Foreskin fibroblast (primary cell): ENCODE measurements at places on chromosomes 5 and 9.
A peak's percentile ranks its signal among the peaks of the same experiment; 100 is the strongest.

DNA sequence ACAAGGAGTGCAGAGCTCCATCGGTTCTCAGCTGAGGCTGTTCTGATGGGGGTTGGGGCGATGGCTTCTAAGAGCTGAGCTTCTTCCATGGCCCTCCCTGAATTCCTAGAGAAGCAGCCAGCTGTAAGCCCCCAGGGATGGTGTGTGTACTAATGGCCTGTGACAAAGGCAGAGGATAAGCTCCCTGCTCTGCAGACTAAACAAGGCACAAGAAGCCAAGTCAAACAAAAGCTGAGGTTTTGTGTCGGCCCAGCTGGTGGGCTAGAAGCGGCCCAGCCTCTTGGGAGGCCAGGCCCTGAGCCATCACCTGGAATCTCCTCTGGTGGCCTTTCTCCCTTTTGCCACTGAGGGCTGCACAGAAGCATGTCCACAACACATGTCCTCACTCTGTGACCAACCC is 75.0 kb upstream of the XPA start:
- no peak for DNase-seq

GRCh38 chr5:126449751-126450271 is 26.6 kb downstream of the GRAMD2B start:
- DNase-seq, result peak; percentile 71

GRCh38 chr9:94210616-94211603 is 48.2 kb upstream of the ZNF169 start:
- DNase-seq, result no peak

DNA sequence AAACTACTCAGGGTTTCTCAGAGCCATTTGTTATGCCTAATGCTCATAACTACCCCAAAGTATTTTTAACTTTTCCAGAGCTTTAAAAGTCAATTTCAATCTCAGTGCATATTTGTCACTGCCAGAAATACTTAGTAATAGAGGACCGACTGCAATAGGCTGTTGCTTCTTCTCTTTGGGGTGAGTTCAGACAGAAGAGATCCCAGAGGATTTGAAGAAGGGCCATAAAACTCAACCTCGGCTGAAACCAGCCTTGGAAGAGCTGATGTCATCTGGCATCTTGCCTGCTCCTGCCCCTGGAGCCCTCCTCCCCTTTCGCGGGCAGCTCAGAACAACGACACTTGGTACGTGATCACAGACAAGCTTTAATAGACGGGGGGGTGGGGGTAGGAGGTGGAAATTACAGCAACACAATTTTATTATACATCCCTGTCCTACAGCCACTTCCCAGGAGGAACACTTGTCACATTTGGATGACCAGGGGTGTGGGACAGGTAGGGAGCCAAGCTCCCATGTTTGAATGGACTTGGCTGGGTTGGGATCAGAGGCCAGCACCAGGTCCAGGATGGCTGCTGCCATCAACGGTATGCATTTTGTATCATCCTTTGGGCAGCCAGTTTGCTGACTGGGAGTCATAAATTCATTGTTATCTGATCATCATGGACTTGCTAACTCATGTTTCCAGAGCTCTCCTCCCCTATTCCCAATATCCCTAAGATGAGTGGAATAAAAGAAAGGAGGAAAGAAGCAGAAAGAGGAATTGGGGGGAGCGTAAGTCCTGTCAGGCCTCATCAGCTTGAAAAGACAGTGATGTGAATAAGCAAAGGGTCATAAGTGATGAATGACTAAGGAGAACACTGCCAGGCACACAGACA is 186.6 kb upstream of the PANK3 start:
- peak; percentile 61 for DNase-seq

DNA sequence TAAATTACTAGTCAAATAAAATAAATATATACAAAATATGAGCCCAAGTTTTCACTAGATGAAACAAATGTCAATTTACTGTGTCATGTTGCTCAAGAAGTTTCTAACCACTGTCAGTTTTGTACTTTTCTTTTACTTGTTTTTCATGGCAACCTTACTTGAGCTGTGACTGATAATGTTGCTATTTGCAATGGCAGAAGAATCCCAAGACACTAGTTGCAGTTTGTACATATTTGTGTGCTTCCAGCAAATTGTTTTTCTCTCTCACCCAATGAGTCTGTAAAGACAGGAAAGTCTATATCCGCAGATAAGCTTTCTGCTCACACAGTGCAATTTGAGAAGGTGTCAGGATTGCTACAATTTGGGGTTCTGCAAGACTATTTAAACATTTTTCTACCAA is 338.6 kb upstream of the PCSK5 start:
- no peak for DNase-seq

DNA sequence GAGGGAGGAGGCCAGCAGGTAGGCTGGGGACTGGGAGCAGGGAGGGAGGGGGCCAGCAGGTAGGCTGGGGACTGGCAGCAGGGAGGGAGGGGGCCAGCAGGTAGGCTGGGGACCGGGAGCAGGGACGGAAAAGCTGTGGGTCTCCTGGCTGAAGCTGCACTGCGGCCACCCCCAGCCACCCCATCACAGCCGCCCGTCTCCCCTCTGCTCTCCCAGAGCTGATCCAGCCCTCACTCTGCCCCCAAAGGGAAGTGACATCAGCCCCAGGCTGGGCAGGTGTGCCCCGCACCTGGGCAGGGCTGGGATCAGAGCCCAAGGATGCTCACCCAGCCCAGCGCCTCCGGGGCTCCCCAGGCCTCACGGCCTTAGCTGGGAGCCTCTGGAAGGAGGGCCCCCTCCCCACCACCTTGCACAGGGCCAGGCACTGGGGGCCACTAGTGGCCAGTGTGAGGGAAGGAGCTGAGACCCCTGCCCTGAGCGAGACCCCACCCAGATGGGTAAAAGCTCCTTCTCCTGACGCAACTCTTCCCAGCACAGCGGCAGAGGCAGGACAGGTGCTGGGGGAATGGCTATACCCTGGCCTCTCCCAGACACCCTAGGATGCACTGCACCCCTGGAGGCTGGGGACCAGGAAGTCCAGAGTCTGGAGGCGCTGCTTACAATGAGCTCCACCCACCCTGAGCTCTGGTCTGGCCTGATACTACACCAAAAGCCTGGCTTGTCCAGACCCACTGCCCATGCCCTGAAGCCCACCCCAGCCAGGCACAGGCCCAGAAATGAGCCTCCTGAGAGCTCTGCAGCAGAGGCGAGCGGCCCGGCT is 11.6 kb downstream of the AGPAT2 start:
- DNase-seq, result no peak

DNA sequence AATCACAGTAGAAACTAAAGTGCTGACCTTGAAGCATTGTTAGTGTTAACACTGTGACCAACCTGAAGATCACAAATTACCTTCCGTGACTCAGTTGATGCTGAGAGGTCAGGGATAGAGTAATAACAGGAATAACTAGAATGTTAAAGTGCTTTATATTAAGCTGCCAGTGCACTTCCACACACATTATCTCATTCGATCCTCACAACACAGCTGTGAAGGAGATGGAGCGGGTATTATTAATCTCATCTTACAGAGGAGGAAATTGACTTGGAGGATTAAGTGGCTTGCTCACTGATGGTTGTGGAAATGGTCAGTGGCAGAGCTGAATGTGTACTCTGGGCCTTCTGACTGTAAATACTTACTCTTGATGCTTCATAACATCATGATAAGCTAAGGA is 252.5 kb upstream of the DMRT1 start:
- no peak for DNase-seq

DNA sequence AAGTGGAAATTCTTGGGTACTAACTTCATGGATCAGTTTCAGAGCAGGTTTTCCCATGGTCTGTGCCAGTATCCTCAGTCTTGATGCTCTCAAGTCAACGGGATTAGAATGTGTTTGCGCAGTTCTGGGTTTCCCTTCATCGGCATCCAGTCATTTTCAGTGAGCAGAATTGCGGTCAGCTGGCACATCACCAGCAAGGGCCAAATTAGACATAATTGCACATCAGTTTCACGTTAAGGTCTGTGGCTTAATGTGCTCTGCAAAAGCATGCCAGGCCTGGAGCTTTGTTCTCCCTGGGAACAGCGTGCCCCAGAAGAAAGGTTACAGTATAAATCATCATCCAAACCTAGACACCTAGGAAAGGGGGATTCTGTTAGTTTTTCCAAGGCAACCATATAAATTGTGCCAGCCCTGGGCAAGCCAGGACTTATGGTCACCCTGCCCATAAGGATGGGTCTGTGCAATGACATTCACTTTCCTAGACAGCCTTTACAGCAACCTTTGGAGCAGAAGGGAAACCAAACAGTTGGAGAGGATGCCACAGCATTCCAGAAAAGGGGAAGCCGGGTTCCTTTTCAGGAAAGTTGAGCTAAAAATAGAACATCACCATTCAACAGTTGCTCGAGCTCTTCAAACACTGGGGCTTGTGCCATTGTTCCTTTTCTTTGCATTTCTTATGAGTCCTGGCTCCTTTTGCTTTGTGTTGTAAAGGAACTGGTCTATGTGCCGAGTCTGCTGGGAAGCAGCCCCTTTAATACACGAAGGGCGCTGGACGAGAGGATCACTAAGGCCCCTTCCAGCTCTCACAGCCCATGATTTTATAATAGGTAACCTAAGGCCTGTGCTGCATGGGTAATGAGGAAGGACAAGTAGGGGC is 23.1 kb downstream of the IQGAP2 start:
- no peak for DNase-seq

- DNase-seq, result no peak
Observed at GRCh38 chr9:103942200-103942599, 151.9 kb upstream of the SMC2 start.

DNA sequence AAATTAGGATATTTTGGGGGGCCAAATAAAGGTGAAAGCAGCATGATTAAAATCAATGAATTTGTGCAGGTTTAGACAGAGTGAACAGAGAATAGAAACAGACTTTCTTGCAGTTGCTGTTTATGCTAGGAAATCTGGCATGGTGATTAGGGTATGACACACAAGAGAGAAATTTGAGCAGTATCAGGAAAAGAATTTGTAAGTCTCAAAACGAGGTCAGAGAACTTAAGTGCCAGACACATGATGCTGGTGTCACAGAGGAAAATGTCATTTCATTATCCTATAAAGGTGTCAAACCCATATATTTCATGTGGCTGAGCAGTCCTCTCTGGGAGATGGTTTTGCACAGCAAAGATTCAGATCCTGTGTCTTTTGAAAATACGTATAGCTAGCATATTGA is 15.7 kb downstream of the LVRN start:
- DNase-seq, result peak; percentile 88

DNA sequence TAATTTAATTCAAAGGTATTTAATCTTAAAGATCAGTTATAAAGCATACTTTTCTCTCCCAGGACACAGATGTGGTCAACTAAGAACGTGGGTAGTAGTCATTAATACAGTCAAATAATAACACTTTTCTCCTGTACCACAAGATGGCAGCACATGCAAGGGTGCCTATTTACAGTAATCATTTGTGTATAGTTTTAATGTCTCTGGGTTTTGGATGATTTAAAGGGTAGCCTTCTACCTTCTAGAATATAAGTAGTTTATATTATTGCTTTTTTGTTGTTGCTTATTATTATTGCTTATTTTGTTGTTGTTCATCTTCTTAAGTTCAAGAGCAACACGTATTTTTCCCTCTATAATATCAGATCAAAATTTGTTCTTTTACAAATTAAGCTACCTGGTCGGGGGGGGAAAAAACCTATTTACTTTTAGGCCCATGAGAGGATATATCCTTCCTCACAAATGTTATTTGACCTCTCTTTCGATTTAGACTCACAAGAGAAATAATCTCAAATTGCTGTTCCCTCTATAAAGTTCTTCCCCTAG is 59.6 kb upstream of the SLC27A6 start:
- DNase-seq, result peak; percentile 33

DNA sequence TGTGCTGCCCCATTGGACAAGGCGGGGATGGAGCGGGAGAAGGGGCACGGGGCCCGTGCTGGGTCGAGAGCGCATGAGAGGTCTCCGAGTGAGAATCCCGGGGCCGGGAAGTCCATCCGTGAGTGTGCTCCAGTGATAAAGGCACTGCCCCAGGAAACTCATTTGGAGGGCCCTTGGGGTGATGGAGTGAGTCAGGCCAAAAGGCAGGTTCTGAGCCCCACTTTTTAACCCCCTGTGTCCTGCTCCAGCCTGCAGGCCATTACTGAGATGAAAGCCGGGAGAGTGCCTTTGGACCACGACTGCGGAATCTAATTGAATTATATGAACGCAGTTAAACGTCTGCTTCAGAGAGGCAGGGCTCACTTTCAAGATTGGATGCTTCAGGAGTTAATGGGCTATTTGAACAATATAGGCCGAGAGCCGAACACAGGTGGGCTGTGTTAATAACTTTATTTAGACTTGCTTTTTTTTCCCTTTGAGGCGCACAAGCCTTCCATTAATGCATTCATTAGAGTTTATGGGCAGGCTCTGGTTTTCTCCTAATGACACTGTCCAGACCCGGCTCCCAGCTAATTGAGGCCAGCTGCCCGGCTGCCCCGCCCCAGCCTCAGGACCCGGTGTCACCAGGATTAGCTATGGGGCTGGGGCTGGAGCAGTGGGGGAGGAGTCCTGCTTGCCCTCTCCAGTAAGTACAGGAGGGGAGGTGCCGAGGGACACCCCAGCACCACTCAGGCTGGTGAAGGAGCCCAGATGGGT is 79.1 kb upstream of the LMX1B start:
- peak; percentile 47 for DNase-seq

DNA sequence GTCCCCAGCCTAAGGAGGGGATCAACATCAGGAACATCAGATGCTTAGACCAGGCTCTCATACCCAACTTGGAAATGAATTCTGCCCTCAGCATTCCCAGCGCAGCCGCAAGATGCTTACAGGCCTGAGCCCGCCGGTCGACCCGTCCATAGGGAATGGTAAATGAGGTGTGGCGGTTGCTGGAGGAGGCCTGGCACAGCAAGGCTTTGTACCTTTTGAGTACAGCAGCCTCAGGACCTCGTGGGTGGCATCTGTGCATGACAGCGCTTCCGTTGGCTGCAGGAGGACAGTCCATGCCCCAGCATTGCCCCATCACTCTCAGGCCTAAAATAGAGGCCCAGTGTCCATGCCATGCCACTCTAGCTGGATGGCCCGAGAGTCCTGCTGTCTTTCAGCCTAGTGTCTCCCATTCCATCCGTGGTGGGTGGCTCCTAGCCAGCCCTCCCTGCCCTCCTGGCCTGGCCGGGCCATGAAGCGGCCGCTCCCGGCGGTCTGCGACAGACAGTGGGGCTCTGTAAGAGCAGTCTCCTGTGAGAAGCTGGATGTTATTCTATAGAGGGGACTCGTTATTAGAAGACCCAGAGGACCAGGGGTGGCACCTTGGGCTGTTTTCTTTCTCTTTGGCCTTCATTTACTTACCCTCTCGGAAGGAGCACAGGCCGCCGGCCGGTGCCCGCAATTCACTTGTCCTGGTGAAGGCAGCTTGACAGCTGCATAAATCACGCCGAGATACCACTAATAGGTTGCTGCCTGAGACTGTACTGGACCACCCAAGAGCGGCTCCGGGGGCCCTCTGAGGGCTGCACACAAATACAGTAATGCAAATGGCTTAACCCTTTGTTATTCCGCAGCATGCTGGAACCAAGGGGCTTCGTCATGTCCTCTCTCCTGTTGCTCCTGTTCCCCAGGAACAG is 223.5 kb upstream of the TUT7 start:
- no peak for DNase-seq

- DNase-seq, result no peak
Observed at GRCh38 chr5:169869066-169869465, 111.2 kb downstream of the INSYN2B start.

GRCh38 chr9:80426992-80427391 is 855.2 kb downstream of the TLE4 start:
- DNase-seq, result no peak
